ENCODE measurements at places on chromosomes 5 and 9.

GRCh38 chr5:119290161-119290569 lies 65.7 kb upstream of the TNFAIP8 start:
- no peak for DNase-seq

DNA sequence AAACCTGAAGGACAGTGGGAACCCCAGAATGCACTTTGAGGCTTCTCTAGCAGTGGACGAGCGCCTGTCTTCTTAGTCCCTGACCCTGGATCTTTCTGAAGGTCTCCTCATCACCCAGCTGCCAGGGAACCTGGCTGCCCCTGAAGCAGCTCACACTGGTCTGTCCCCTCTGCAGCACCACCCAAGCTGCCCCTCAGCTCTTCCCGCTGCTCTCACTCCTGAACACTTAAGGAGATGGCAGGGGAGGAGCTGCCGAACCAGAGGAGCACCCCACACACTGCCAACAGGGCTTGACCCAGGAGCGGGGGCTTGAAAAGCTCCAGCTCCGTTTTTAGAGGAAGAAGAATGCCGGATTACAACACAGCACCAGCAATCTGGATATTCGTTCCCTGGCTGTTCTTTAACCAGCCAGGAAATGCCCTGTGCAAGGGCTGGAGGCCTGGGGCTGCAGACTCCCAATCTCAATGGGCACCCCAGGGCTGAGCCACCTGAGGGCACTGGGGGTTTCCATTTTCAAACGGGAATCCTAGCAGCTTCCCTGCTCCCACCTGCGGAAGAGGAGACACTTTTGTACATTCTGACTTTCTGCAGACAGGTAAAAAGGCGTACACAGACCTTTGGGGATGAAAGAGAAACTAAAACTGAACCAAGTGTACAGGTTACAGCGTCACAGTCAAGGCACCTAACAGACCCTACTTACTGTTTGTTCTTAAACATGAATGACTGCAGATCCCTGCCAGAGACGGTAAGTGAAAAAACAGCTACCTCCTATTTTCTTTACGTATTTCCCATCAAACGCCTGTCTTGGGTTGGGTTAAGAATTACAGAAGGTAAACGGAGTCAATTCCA lies 36.3 kb downstream of the GOLM1 start:
- no peak for DNase-seq

GRCh38 chr5:68368311-68369022 lies 152.9 kb downstream of the PIK3R1 start:
- DNase-seq, result no peak

DNA sequence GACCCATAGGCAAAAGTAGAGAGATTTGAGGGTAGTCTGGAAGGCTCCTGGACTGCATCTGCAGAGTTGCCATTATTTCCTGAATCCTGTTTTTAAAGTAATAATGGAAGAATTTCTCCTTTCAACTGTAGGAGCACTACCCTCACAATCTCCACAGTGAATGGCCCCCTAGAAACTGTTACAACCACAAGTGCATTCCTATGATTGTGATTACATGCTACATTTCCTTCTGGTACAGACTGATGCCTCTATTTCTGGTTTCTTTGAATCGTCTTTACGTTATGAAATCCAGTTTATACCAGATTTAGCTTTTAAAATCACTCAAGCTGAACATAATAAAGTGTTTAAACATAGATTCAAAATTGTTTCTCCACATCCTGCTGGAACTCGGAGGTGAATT lies 49.4 kb downstream of the FRMPD1 start:
- no peak for DNase-seq

DNA sequence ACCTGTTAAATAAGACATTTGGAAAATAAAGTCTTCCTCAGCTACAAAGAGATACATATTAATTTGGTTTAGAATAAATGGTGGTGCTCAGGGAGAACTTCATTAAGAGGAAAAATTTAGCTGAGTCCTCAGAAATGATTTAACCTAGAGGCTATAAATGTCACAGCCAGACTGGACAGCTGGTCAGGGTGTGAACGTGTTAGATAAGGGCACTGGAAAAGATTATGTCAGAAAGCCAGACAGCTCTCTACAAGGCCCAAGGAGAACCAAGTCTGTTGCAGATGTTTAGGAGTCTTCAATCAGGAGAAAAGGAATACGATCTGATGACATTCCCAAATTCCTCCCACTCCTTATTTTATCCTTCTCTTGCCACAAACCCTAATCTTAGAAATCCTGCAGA lies 265.2 kb downstream of the MAT2B start:
- no peak for DNase-seq
